ENCODE measurements at places on chromosomes 6 and 20.

DNA sequence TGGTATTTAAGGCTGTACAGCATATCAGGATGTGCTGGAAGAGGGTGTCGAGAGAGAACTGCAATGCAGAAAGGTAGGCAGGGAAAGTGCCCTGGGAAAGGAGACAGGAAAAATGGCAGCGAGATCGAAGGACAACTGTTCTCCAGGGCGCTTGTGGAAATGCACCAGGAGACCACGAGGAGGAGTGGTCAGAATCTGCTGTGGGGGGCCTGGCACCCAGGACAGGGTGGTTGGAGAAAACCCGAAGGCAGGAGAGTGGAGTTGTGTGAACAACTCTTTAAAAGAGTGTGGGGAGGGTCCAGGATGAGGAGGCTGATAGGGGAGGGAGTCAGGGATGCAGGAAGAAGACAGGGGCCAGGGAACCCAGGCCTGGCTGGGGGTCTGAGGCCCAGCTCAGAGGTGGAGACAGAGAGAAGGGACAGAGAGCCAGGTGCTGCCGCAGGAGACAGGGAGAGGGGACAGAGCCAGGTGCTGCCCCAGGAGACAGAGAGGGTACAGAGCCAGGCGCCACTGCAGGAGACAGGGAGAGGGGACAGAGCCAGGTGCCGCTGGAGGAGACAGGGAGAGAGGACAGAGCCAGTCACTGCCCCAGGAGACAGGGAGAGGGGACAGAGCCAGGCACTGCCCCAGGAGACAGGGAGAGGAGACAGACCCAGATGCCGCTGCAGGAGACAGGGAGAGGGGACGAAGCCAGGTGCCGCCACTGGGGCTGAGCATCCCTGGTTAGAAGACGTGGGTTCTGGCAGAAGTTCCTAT lies 9.3 kb downstream of the SLC22A1 start:
- DNase-seq = no peak

GRCh38 chr6:45479834-45480751 lies 102.4 kb upstream of the SUPT3H start:
- no peak for DNase-seq

GRCh38 chr20:48141660-48142515 lies 356.6 kb upstream of the SULF2 start:
- no peak for DNase-seq

DNA sequence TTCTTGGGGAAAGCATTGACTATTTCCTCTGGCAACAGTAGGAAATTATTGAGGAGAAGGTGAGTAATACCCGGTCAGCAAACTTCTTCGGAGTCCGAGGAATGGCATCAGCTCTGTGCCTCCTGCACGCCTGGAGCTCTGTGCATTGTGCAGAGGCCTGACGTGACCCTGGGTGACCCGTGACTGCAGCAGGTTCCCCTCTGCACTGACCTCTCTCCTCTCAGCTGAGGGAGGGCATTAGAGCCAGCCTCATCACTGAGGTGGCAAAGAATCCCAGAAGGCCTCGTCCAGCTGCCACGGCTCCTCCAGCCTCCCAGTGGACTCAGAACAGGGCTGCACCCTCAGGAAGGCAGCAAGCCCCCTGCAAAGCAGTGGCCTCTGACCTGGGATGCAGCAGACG lies 502.9 kb downstream of the CD83 start:
- DNase-seq = no peak

DNA sequence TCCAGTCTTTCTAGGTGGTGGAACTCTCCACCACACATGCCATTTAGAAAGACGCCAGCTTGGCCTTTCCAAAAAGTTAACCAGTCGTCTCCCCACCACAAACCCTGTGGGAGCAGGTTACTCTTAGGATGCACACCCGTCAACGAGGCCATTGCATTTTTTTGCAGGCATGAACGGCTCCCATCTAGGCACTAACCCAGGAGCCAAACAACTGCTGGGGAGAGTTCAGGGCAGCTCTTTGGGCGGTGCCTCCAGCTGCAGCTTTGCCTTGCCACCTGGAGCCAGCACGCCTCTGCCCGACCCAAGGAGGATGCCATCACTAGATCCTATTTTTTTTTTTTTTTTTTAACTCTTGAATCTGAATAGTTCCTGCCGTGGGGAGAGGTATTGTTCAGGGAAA lies 39.9 kb downstream of the TBC1D7 start:
- no peak for DNase-seq

DNA sequence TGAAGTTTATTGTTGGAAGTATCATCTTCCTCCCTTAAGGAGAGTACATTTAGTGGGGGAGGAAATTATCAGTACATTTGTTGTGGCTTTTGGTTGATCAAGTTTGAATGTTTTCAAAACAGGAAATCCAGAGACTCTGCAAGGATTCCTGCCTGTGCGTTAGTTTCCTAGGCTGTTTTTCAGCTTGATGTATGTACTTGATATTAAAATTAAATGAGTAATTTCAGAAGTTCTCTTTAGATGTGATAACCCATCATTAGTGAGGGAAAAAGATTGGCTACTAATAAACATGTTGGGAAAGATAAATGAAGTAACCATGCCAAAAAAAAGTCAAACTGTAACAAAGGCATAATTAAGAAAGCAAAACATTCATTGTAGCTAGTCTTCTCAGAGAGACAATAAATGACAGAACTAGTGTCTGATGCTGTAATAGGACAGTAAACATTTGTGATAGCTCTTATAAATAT lies 88.0 kb upstream of the TULP1 start:
- DNase-seq = no peak

- DNase-seq = peak; percentile 69
Measured at GRCh38 chr20:17680836-17681725, 961 bp downstream of the RRBP1 start.

DNA sequence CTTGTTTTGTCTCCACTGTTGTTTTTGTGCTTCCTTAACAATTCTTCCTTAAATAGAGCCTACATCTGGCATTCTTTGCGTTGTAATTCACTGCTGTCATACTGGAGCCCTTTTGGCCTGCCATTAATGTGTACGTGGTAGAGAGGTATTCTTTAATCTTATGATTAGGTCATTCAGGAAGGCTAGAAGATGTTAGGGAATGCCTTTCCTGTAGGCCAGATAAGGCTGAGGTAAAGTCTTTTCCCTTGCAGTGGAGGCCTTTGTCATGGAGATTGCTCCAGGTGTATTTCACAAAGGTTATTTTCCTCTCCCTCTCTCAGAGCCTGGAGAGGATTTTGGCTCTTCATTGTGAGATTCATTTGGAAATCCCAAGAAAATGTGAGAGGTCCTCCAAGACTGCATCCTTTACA lies 146.9 kb downstream of the FUT9 start:
- DNase-seq = no peak

DNA sequence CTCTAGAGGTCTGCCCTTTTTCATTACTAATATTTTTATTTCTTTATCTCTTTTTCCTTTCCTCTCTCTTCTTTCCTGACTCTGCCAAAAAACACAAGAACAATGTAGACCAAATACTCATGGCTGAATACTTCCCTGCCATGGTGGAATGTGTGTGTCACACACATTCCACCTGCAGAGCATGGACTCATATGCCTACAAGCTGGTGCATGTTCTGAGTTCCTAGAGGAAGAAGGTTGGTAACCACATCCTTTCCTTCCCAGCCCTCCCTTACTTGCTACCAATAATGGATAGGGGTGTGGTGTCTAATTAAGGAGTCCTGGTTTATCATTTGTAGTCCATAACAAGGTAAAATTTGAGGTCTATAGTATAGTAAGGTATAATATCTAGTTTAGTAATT lies 15.2 kb upstream of the CST9L start:
- DNase-seq = no peak

DNA sequence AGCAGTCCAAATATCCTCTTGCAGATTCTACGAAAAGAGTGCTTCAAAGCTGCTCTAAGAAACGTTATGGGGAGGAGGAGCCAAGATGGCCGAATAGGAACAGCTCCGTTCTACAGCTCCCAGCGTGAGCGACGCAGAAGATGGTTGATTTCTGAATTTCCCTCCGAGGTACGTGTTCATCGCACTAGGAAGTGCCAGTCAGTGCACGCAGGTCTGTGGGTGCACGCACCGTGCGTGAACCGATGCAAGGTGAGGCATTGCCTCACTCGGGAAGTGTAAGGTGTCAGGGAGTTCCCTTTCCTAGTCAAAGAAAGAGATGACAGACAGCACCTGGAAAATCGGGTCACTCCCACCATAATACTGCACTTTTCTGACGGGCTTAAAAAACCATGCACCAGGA lies 272.1 kb upstream of the DEFB115 start:
- DNase-seq = no peak

GRCh38 chr6:127342296-127342945 lies 988 bp downstream of the ECHDC1 start:
- no peak for DNase-seq

DNA sequence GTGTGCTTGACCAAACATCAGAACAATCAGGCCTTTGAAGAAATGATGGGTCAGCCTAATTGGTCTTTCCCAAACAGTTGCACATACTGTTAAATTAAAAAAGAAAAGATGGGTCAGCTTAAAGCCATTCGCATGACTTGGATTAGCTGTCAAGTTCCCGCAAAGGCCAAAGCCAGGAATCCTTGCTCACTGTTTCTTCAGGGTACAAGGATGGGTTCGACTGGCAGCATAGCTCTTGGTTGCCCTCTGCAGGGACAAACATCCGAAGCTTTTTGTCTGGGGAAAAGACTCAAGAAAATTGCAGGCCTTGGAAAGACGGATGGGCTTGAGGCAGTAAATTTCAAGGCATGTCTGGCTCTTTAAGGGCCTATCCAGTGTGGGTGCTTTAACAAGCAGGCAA lies 168.0 kb downstream of the HDGFL1 start:
- no peak for DNase-seq

GRCh38 chr6:22027040-22027725 lies 269.7 kb downstream of the PRL start:
- DNase-seq = no peak

DNA sequence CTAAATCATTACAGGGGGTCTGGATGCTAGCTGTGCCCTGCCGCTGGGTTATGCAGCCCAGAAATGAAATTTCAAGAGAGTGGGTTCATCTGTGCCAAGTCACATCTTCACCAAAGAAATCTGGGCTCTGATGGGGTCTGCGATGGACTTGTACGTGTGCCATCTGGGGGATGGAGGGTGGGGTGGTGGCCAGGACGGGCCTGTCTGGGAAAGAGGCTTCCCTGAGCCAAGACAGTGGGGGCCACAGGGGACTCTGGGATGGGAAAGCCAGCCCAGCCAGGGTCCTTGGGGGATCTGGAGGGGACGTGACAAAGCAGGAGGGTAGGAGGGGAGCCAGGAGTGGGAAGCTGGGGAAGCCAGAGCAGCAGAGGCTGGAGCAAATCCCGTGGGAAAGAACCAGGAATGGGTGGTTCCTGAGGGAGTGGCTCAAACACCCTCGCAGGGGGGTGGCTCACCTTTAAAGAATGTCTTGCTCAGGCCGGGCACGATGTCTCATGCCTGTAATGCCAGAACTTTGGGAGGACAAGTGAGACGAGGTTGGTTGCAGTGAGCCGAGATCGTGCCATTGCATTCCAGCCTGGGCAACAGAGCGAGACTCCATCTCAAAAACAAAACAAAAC lies 36.3 kb upstream of the SULF2 start:
- no peak for DNase-seq

DNA sequence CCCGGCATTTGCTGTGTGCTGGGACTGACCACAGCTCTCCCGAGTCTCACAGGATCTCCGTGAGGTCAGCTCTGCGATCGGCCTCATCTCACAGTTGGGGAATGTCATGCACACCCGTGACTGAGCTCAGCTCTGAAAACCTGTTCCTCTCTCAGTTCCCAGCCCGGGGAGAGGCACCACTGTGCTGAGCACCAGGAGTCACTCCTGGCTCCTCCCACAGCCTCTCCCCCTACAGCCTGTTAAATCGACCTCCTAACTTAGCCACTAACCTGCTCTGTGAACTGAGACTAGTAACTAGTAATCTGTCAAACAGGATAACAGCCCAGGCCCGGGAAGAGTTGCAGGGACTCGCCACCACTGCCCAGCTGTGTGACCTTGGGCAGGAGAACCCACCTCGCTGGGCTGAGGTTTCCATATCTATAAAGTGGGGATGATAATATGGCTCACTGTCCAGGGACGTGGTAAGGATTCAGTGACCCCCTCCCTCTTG lies 20.1 kb upstream of the NOL4L start:
- DNase-seq = no peak
